CD4-positive, CD25-positive, alpha-beta regulatory T cell (primary cell): ENCODE measurements at places on chromosomes 11 and 22. TPM values are rescaled to one million over a fixed set of nuclear protein-coding genes. Genes with fewer than 3 reads are reported as not detected.
A peak's percentile ranks its signal among the peaks of the same experiment; 100 is the strongest.

GRCh38 chr11:64767344-64768299, 7.8 kb upstream of the PYGM start:
- no peaks in the 10 kb centered on the region for H3K27me3 ChIP-seq
- peak overlapping the region; percentile 11 for H3K4me3 ChIP-seq
- DNase-seq, result peak; percentile 87
- peak overlapping the region; percentile 80 for H3K27ac ChIP-seq

- DNase-seq, result no peak
- H3K27ac ChIP-seq, result no peak overlapping the region
- no peaks in the 10 kb centered on the region for H3K4me1 ChIP-seq
- no peaks in the 10 kb centered on the region for H3K27me3 ChIP-seq
These were observed 81.4 kb upstream of the CD82 start for GRCh38 chr11:44483919-44484610.

DNA sequence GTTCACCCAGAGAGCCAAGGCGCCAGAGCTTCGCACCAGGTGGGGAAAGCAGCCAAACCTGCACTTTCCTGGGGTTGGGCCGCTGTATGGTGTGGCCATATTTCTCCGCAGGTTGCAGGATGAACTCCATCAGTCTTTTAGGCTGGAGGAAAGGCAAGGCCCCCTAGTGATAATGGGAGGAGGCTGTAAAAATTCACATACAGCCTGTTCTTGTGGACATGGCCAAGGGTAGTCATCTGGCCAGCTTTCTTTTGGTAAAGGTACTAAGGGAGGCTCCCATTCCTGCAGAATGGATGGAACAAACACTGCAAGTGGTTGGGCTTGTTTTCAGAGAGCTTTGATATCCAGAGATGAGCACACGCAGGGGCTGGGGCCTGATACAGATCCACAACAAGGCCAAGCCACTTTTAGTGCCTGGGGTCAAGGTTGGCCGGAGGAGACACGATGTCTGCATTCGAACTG, 29.6 kb downstream of the C22orf31 start:
- DNase-seq, result no peak
- no peaks in the 10 kb centered on the region for H3K36me3 ChIP-seq
- no peak overlapping the region for H3K27ac ChIP-seq
- H3K4me3 ChIP-seq, result no peak overlapping the region
- peaks cover 6% of the 10 kb centered on the region for H3K4me1 ChIP-seq
- peaks cover 9% of the 10 kb centered on the region for H3K27me3 ChIP-seq

- H3K4me1 ChIP-seq, result no peaks in the 10 kb centered on the region
- no peaks in the 10 kb centered on the region for H3K27me3 ChIP-seq
- no peak overlapping the region for H3K27ac ChIP-seq
- no peaks in the 10 kb centered on the region for H3K36me3 ChIP-seq
These were observed 49.3 kb downstream of the AHNAK start for GRCh38 chr11:62497132-62497801.

- no peak overlapping the region for H3K27ac ChIP-seq
- peaks cover 21% of the 10 kb centered on the region for H3K36me3 ChIP-seq
- H3K27me3 ChIP-seq, result no peaks in the 10 kb centered on the region
- no peak overlapping the region for H3K4me3 ChIP-seq
These were observed 47.0 kb upstream of the ADORA2A start for GRCh38 chr22:24380220-24380904.

- H3K4me3 ChIP-seq, result no peak overlapping the region
- H3K36me3 ChIP-seq, result no peaks in the 10 kb centered on the region
- DNase-seq, result no peak
- H3K4me1 ChIP-seq, result peaks cover 3% of the 10 kb centered on the region
- no peaks in the 10 kb centered on the region for H3K27me3 ChIP-seq
These were observed 57.5 kb upstream of the THY1 start for GRCh38 chr11:119480380-119481020.

GRCh38 chr11:65973439-65974110, 12.0 kb downstream of the SART1 start:
- no peak overlapping the region for H3K27ac ChIP-seq
- DNase-seq, result no peak
- H3K4me1 ChIP-seq, result no peaks in the 10 kb centered on the region
- no peak overlapping the region for H3K4me3 ChIP-seq

DNA sequence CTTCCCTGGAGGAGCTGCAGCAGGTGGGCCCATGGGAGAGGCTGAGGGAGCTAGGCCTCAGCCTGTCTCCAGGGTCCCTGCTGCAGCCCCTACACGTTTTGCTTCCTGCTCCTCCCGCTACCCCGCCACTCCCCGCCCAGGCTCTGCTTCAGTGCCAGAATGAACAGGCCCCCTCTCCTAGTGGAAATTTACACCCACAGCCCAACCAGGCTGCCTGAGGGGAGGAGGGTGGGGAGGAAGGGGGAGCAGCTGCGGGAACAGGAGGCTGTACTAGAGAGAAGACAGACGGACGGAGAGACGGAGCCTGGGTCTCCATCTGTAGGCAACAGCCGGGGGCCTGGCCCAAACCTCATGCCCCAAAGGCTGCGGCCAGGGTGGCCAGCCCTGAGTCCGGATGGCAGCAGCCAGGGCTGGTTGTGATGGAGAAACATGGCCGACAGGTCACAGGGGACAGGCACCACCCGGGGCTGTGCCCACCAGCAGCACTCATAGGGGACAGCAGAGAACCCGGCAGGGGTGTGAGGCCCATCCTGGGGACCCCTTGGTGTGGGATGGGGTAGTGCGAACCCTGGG, 20.6 kb downstream of the FLRT1 start:
- H3K4me1 ChIP-seq, result peaks cover 10% of the 10 kb centered on the region
- no peaks in the 10 kb centered on the region for H3K27me3 ChIP-seq
- no peak overlapping the region for H3K27ac ChIP-seq
- DNase-seq, result no peak

GRCh38 chr11:116993599-116993998, 104.6 kb downstream of the SIK3 start:
- H3K27ac ChIP-seq, result no peak overlapping the region
- peak; percentile 46 for DNase-seq
- H3K4me1 ChIP-seq, result peaks cover 10% of the 10 kb centered on the region

GRCh38 chr11:61602775-61603569, 22.1 kb upstream of the SYT7 start:
- no peak overlapping the region for H3K27ac ChIP-seq
- DNase-seq, result no peak
- no peaks in the 10 kb centered on the region for H3K27me3 ChIP-seq
- no peaks in the 10 kb centered on the region for H3K36me3 ChIP-seq
- H3K4me1 ChIP-seq, result no peaks in the 10 kb centered on the region
- no peak overlapping the region for H3K4me3 ChIP-seq

DNA sequence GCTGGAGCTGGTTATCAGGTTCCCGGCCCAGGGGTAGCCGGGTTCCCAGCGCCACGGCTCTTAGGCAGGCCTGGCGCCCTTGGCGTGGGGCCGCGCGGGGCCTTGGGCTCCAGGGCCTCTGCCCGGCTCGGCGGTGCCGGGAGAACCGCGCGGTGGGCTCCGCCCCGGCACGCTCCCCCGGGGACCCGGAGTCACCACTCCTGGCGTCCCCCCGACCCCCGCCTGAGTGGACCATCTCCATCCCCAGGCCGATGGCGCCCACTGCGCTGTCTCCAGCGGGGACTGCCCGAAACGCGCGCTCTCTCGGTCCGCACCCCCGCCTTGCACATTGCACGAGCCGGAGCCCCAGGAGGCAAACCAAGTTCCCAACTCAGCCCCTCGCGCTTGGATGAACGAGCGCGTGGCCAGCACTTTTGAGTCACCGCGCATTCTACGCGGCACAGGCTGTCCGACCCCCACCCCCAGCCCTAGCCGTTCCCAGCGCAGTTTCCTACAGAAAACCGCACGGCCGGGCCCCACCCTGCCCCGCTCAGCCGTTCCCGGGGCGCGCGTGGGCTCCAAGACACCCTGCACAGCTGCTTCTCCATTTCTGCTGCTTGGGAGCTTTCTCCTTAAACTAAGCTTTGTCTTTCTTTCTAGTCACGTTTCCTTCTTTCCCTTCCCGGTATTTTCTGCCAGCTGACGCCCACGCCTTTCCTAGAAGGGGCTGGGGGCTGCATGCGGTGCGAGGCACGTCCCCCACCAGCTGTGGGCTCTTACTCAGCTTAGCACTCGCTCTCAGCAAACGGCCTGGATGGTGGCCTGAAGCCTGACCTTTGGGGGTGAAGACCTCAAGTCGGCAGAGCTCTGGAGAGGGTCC, 650 bp upstream of the CHID1 start:
- H3K36me3 ChIP-seq, result no peaks in the 10 kb centered on the region
- DNase-seq, result no peak
- peak overlapping the region; percentile 55 for H3K27ac ChIP-seq

- peak overlapping the region; percentile 93 for H3K27ac ChIP-seq
- H3K36me3 ChIP-seq, result peaks cover 31% of the 10 kb centered on the region
- peaks cover 51% of the 10 kb centered on the region for H3K4me1 ChIP-seq
- no peaks in the 10 kb centered on the region for H3K27me3 ChIP-seq
These were observed 902 bp downstream of the RASGRP2 start for GRCh38 chr11:64742889-64743590.

- no peak overlapping the region for H3K4me3 ChIP-seq
- H3K27ac ChIP-seq, result no peak overlapping the region
- H3K4me1 ChIP-seq, result no peaks in the 10 kb centered on the region
- no peaks in the 10 kb centered on the region for H3K36me3 ChIP-seq
- DNase-seq, result no peak
These were observed 17.3 kb downstream of the SLC3A2 start for GRCh38 chr11:62898027-62898426.

DNA sequence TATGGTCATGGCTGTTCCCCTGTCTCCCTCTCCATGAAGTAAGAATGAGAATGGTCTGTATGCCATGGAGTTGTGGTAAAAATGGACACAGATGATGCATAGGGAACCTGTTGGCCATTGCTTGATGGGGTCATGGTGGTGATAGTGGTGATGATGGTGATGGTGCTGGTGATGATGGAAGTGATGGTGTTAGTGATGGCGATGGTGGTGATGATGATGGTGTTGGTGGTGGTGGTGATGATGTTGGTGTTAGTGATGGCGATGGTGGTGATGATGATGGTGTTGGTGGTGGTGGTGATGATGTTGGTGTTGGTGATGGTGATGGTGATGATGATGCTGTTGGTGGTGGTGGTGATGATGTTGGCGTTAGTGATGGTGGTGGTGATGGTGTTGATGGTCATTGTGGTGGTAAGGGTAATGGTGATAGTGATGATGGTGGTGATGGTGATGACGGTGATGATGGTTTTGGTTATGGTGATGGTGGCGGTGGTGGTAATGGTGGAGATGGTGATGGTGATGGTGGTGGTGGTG, 5.1 kb upstream of the CACNA1I start:
- H3K27ac ChIP-seq, result no peak overlapping the region
- DNase-seq, result no peak
- peaks cover 13% of the 10 kb centered on the region for H3K4me1 ChIP-seq
- H3K4me3 ChIP-seq, result no peak overlapping the region
- H3K36me3 ChIP-seq, result no peaks in the 10 kb centered on the region

DNA sequence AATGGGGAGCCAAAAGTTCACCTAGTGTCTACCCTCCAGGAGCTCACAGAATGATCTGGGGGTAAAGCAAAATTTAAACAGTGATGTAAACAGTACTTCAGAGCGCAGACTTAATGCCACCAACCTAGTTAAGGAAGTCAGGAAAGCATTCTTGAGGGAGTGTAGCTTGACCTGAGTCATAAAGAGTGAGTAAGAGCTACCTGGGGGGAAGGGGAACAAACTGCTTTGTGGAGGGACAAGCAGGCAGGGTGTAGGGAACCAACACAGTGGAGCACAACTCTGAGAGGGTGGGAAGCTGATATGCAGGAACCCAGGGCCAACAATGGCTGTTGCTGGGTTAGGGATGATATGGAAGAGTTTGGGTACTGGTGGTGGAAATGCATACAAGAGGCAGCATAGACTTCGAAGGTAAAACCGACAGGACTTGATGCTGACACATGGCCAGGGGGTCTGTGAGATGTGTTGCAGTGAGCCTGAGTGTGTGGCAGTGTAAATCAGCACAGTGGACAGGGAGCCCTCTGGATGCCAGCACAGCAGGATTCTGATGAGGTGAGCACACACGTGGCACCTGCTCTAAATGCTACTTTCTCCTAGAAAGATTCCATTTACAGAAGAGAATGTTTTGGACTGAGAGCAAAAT, 58.3 kb upstream of the CYP2D6 start:
- no peak overlapping the region for H3K4me3 ChIP-seq
- H3K4me1 ChIP-seq, result peaks cover 25% of the 10 kb centered on the region
- no peak for DNase-seq
- H3K36me3 ChIP-seq, result peaks cover 9% of the 10 kb centered on the region
- no peak overlapping the region for H3K27ac ChIP-seq

GRCh38 chr22:39896313-39896996, 2.9 kb upstream of the ENTHD1 start:
- no peaks in the 10 kb centered on the region for H3K36me3 ChIP-seq
- no peaks in the 10 kb centered on the region for H3K27me3 ChIP-seq
- no peak for DNase-seq
- H3K4me3 ChIP-seq, result no peak overlapping the region
- H3K27ac ChIP-seq, result no peak overlapping the region
- peaks cover 15% of the 10 kb centered on the region for H3K4me1 ChIP-seq

- H3K4me3 ChIP-seq, result no peak overlapping the region
- no peak overlapping the region for H3K27ac ChIP-seq
- DNase-seq, result no peak
- H3K4me1 ChIP-seq, result no peaks in the 10 kb centered on the region
- no peaks in the 10 kb centered on the region for H3K36me3 ChIP-seq
These were observed 6.0 kb downstream of the IZUMO1R start for GRCh38 chr11:94310191-94310875.

DNA sequence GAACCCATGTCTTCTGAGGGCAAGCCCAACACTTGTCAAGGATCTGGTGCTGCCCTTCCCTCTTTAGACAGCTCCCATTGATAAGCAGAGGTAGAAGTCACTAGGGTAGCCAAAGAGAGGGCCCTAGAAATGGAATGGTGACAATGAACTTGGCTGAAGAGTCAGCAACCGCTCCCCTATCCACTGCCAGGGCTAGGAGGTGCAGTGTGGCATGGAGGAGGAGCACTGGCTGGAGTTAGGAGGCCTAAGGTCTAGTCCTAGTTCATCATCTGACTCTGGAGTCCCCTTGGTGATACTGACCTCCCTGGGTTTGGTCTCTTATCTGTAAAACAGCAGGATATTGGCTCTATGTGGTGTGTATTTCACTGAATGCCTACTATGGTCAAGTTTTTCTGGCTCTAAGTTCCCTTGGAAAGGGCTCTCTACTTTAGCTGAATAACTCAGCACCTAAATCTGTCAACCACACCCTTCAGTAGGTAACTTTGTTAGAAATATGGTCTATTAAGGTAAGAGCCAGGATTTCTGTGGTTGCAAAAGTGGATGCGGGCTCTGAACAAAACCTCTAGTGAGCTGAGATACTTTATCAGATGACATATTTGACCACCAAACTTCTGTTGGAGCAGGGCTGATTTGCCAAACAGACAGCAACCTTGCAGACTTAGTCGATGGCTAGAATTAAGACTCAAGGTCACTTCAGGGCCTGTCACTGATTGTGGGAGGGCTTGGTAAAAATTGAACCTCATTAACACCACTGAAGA, 10.5 kb downstream of the TIMP3 start:
- no peak overlapping the region for H3K4me3 ChIP-seq
- no peaks in the 10 kb centered on the region for H3K36me3 ChIP-seq
- no peak overlapping the region for H3K27ac ChIP-seq
- no peaks in the 10 kb centered on the region for H3K4me1 ChIP-seq
- H3K27me3 ChIP-seq, result peaks cover 4% of the 10 kb centered on the region

The CCDC116 gene
- total RNA-seq, result not detected

The LIF gene
- 0.96 TPM for total RNA-seq

The SAAL1 gene
- total RNA-seq, result 22.5 TPM

The CD248 gene
- 0.30 TPM for total RNA-seq

The SAA2 gene
- 0.62 TPM for total RNA-seq

The LYVE1 gene
- not detected for total RNA-seq

The OPCML gene
- total RNA-seq, result not detected

The PLAAT4 gene
- total RNA-seq, result 118 TPM

The TXN2 gene
- 31.5 TPM for total RNA-seq

The PES1 gene
- 38.2 TPM for total RNA-seq

The RAG1 gene
- 0.05 TPM for total RNA-seq

The NXPE1 gene
- total RNA-seq, result not detected

The PRG3 gene
- not detected for total RNA-seq

The RHOD gene
- total RNA-seq, result not detected

The ART1 gene
- not detected for total RNA-seq

The TEX12 gene
- total RNA-seq, result 0.67 TPM

The OR2AT4 gene
- not detected for total RNA-seq

The CNTF gene
- 4.9 TPM for total RNA-seq
